ENCODE measurements at places on chromosomes 2 and 18. TPM values are rescaled to one million over a fixed set of nuclear protein-coding genes. Genes with fewer than 3 reads are reported as not detected.

Gene NR4A2
- 12.1 TPM for polyA plus RNA-seq

Gene TMEM247
- not detected for polyA plus RNA-seq

DNA sequence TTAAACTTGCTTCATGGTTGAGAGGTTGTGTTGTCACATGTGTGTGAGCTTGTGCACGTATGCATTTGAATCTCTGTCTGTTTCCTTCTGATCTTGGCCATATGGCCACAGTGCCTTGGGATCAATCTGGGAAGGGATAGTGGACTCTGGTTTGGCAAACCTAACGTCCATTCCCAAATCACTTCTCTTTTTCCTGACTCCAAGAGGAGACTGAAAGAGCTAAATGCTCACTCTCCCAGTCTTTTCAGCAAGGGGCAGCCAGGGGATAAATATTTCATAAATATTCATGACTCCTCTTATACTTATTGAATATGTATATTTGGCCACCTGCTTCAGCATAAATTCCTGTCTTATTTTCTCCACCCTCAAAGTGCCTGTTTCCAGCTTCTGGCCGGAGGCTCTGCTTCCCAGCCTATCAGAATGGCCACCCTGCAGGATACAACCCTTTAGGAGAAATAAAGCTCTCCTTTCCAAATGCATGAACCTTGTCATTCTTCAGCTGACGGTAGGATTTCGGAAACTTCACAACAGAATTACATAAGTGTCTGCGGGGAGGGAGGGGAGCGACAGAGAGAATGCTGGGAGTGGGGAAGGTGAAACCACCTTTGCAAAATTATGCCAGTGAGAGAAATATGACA lies 112.2 kb upstream of the COPS8 start:
- peak overlapping the region; percentile 44 for H3K27ac ChIP-seq
- H3K36me3 ChIP-seq, result no peaks in the 10 kb centered on the region
- H3K4me3 ChIP-seq, result no peak overlapping the region
- DNase-seq, result no peak
- H3K4me1 ChIP-seq, result peaks cover 86% of the 10 kb centered on the region

DNA sequence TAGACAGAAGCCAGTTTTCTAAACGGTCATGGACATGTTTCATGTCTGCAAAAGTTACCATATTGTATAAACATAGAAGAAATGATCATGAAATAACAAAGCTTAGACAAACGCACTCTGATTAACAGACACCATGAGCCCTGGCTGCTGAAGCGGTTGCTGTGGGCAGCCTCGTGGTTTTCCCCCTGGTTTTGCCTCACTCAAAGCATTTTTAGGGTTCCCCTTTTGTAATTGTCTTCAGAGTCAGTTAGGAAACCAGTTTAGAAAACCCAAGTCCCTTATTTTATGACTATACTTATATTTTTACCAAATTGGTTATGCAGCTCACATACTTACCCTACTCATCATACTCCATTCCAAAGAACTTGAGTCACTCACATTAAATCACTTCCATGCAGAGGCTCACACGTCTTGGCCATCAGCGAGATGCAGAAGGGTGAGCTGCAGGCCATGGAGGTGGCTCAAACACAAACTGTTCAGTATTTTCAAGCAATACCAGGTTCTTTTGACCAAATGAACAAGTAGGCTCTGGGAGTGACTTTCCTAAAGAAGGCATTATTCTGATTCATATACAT lies 105.6 kb upstream of the SALL3 start:
- peak overlapping the region; percentile 13 for H3K4me3 ChIP-seq
- no peaks in the 10 kb centered on the region for H3K27me3 ChIP-seq
- H3K36me3 ChIP-seq, result no peaks in the 10 kb centered on the region
- peak overlapping the region; percentile 3 for H3K27ac ChIP-seq

- no peaks in the 10 kb centered on the region for H3K36me3 ChIP-seq
- H3K4me3 ChIP-seq, result no peak overlapping the region
- H3K27me3 ChIP-seq, result peaks cover 4% of the 10 kb centered on the region
These were observed 7.2 kb upstream of the ANKRD29 start for GRCh38 chr18:23669804-23670405.

GRCh38 chr18:35458677-35459441 lies 38.9 kb downstream of the INO80C start:
- H3K36me3 ChIP-seq, result no peaks in the 10 kb centered on the region
- H3K4me1 ChIP-seq, result no peaks in the 10 kb centered on the region
- H3K4me3 ChIP-seq, result no peak overlapping the region

GRCh38 chr18:60047556-60047955 lies 147.8 kb downstream of the PMAIP1 start:
- no peaks in the 10 kb centered on the region for H3K4me1 ChIP-seq
- H3K27me3 ChIP-seq, result no peaks in the 10 kb centered on the region
- H3K27ac ChIP-seq, result no peak overlapping the region
- no peak for DNase-seq

DNA sequence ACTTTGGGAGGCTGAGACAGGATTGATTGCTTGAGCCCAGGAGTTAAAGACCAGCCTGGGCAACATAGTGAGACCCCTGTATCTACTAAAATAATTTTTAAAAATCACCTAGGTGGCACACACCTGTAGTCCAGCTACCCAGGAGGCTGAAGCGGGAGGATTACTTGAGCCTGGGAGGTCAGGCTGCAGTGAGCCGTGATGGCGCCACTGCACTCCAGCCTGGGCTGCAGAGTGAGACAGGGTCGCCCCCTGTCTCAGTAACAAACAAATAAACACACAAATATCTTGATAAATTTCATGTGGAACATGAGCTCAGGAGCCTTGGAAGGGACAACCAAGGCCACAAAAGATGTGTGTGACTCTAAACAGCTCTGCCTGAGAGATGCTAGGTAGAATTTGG lies 11.7 kb upstream of the ANKRD53 start:
- no peak overlapping the region for H3K4me3 ChIP-seq
- H3K27ac ChIP-seq, result no peak overlapping the region
- no peaks in the 10 kb centered on the region for H3K36me3 ChIP-seq
- peaks cover 10% of the 10 kb centered on the region for H3K4me1 ChIP-seq

DNA sequence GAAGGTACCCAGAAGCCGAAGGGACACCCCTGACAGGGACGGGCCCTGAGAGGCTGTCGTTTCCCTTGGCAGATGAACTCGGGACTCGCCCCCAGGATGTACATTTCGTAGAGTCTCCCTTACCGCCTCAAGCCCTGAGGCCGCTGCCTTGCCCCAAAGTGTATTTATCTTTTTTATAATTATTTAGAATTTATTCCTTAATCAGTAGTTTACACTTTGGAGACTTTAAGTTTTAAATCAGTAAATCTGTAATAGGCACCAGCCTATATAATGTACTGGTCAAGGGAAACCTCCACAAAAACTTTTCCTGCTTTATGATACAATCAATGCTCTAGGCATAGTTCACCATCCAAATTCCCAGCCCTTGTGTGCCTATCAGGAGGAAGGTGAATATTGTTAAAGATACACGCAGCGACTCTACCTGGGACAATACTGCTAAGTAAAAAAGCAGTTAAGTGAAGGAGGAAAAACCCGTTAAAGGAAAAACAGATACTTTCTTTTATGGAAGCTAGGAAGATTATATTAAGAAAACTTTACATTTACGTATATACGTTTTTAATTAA lies 848 bp downstream of the VRK2 start:
- no peaks in the 10 kb centered on the region for H3K27me3 ChIP-seq
- H3K4me3 ChIP-seq, result peak overlapping the region; percentile 81
- peak overlapping the region; percentile 86 for H3K27ac ChIP-seq
- H3K4me1 ChIP-seq, result peaks cover 16% of the 10 kb centered on the region

- H3K27ac ChIP-seq, result no peak overlapping the region
- H3K4me3 ChIP-seq, result no peak overlapping the region
- H3K36me3 ChIP-seq, result no peaks in the 10 kb centered on the region
- DNase-seq, result no peak
- no peaks in the 10 kb centered on the region for H3K4me1 ChIP-seq
These were observed 27.5 kb downstream of the MYOM1 start for GRCh38 chr18:3192286-3192685.

GRCh38 chr2:230715201-230715600 lies 2.6 kb downstream of the CAB39 start:
- H3K4me3 ChIP-seq, result no peak overlapping the region
- peak overlapping the region; percentile 93 for H3K27ac ChIP-seq
- peaks cover 12% of the 10 kb centered on the region for H3K36me3 ChIP-seq
- DNase-seq, result peak; percentile 9
- H3K4me1 ChIP-seq, result peaks cover 43% of the 10 kb centered on the region

DNA sequence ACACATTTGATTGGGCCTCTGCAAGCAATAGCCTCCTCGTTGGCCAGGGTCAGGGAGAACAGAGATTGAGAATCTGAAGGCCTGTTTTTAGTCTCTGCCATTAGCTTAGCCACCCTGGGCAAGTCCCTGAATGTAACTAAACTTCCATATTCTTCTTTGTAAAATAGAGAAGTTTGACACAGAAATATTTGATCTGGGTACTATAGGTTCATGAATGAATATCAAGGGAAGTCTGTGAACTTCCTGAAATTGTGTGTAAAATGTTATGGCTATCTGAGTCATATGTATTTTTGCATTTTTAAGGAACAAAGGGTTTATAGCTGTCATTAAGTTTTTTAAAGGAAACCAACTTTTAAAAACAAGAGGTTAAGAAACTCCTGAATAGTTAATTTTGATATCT lies 23.2 kb downstream of the RND3 start:
- H3K4me3 ChIP-seq, result no peak overlapping the region
- no peak for DNase-seq
- no peaks in the 10 kb centered on the region for H3K4me1 ChIP-seq
- no peak overlapping the region for H3K27ac ChIP-seq

DNA sequence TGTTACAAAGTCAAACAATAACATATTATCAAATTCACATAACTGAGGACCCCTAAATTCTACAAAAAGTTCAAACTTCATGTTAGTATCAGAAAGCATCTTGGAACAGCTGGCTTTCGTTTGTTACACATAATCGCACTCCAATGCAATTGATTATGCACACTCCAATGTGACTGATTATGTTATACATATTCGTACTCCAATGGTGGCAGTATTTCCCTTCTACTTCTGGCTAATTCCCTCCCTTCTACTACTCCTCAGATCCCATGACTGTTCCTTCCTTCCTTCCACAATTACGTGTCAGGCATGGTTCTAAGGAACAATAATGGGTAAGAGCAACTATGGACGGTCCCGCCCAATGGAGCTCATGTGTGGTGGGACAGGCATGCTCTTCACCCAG lies 137.1 kb upstream of the CCDC150 start:
- no peak overlapping the region for H3K27ac ChIP-seq
- DNase-seq, result no peak
- H3K4me1 ChIP-seq, result no peaks in the 10 kb centered on the region
- H3K4me3 ChIP-seq, result no peak overlapping the region

- no peaks in the 10 kb centered on the region for H3K27me3 ChIP-seq
- no peak overlapping the region for H3K27ac ChIP-seq
- DNase-seq, result no peak
These were observed 44.9 kb upstream of the UGP2 start for GRCh38 chr2:63796796-63797195.

Gene IL1F10
- not detected for polyA plus RNA-seq

Data from CD14-positive monocyte (primary cell).